ENCODE measurements at places on chromosomes 4 and X.

DNA sequence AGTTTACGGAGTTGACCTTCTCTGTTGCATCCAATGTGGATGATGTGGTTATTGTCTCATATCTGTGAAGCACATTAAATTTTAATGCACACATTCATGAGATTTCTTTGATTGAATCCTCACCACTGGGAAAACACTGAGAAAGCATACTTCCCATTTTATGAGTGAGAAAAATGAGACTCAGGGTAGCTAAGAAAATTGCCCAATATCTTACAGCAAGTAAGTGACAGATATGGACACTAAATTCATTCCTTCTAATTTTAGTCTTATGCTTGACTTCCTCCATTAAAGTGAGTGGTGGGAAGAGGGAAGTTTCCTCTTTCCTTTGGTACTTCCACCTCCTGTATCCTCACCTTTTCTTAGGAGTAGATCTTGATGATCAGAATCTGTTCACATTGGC lies 504.8 kb upstream of the BOD1L1 start:
- no peak for DNase-seq

- peak; percentile 25 for DNase-seq
Observed at GRCh38 chrX:120452131-120452530, 17.0 kb downstream of the LAMP2 start.

GRCh38 chr4:15774020-15774420 lies 4.1 kb upstream of the CD38 start:
- peak; percentile 13 for DNase-seq

DNA sequence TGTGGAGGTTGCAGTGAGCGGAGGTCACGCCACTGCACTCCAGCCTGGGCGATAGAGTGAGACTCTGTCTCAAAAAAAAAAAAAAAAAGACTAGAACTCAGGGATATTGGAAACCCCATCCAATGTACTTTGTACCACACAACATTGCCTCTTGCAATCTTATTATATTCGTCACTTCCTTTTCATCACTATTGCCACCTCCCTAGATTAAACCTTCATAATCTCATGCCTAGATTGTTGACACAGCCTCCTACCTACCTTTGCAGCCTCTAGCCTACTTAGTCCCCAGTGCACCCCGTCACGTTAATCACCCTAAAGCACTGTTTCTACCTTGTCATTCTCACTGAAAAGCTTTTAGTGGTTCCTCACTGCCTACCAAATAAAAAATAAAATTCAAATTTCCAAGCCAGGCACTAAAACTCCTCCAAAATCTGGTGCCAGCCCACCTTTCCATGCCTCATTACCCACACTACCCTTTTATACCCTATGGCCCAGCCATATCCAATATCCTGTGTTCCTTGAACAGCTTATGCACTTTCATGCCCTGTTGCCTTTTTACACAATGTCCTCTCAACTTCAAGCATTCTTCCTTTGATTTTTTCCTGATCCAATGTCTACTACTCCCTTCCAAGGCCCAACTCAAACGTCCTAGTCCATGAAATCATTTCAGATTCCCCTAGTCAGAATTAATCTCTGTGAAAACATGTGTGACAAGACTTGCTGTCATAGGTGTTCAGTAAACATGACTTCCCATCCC lies 23.6 kb upstream of the GJB1 start:
- DNase-seq, result no peak

GRCh38 chr4:87819281-87819919 lies 13.4 kb upstream of the MEPE start:
- DNase-seq, result peak; percentile 91

GRCh38 chrX:38975368-38975942 lies 174.2 kb downstream of the MID1IP1 start:
- DNase-seq, result no peak

DNA sequence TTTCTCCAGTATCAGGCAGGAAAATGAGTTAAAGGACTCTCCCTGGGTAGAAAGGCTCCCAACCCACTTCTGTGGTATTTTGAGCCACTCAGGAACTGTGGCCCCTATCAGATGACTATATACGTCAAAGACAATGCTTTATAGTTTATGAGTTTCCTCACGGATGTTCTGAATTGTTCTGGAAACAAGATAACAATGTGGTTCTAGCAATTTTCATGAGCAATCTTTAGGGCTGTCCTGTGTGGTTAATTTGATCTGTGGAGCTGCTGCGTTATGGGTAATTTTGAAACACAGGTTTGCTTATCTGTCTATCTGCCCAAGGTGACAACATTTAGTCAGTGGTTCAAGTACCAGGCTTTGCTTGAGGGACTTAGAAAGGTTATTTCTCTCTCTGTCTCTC lies 46.7 kb upstream of the IL2 start:
- DNase-seq, result no peak

DNA sequence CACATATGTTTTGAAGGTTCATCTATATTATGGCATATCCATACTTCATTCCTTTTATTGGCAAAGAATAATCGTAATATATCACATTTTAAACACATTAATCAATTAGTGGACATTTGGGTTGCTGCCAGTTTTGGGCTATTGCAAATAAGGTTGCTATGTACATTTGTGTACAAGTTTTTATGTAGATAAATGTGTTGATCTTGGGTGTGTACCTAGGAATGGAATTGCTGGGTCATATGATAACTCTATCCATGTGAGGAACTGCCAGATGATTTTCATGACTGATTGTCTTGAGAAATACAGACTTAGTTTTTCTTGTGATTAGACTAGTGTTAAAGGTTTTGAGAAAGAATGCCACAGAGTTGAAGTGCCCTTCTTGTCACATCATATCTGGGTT lies 99.2 kb upstream of the RAB40AL start:
- DNase-seq, result no peak

DNA sequence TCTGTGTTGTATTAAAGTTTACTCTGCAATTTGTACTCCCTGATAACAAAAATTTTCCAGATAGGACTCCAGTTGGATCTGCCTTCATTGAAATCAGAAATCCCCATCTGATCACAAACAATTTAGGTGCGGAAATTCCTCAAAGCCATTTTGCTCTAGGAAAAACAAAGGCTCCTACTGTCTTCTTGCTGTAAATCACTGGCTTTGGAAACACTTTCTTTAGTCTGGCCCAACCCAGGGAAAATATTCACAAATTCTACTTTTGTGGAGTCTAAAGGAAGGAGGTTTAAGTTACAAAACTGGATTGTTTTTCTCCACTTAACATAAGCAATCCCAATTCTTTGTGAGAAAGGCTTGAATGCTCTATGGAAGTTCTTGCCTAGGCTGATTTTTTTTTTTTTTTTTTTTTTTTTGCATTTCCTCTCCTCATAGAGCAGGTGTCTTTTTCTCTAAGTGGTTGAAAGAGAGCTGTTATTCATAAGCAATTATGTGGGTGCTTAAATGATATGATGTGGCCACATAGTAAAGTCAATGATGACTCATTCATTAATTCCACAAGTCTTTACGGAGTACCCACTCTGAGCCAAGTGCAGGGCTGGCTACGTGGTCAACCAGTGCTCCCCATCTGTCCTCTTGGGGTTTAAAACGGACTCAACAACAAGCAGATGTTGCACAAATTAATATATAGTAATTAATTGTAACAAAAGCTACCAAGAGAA lies 261.4 kb downstream of the LDB2 start:
- peak; percentile 13 for DNase-seq

DNA sequence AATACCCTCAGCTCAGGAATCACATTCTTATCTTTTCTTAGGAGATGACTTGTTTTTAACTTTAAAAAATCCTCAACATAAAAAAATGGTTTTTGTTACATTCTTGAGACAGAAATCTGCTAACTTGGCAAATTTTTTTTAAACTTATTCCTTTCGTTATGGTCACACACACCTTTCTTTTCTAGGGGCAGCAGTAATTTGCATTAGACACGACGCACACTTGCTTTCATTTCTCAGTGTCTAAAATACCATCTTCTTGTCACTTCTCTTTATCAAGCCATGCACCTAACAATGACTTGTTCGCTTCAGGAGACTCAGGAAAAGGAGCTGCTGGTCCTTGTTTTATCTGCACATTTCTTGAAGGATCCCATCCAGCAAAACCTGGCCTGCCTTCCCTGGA lies 112.6 kb upstream of the TBL1X start:
- no peak for DNase-seq

GRCh38 chr4:94489098-94489497 lies 37.4 kb downstream of the PDLIM5 start:
- DNase-seq, result peak; percentile 30

DNA sequence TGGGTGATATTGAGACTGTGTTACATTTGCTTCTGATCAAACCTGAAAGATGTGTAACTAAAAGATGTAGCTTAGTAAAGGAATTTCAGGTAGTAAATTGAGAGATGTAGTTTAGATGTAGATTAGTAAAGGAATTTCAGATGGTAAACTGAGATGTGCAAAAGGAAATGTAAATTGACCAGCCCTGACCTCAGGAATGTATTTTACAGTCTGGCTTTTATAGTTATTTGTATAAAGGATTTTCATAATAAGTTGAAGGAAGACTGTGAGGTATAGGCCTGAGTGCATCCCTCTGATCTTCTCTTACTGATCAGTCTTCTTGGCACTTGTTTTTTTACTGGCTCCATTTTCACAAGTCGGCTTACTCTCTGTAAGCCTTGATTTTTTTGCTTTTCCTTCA lies 3.2 kb downstream of the KLHL2 start:
- DNase-seq, result no peak

GRCh38 chrX:117120700-117121099 lies 657.9 kb upstream of the CT83 start:
- no peak for DNase-seq

DNA sequence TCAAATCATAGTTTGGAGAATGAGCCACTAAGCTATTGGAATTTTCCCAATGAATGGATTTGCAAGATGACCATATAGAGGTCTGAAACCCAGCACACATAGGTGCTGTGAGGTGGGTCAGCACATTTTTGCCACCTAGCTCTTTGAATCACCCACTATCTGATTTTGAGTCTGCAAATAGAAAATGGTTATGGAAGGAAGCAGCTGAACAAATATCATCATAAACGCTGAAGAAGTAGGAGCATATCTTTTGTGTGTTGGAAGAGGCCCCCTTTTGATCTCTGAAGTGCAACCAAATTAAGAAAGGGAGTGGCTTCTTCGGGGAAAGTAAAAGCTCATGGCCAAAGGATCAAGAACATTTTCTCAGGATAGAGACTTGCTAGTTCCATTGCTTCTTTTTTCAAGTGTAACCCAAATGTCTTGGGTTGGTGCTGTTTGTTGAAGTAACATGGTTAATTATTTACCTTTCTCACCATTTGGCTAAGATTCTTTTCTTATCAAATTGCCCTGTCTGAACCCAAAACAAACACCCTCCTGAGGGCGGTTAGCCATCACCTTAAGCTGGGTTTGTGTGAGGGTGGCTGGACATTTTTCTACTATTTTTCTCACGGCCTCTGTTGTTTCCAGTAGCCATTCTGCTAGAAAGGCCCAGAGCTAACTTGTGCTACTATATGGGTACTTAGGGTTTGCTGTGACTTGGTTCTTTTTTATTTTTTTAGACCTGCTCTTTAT lies 18.4 kb upstream of the SORBS2 start:
- DNase-seq, result no peak

GRCh38 chr4:3073158-3074077 lies 920 bp downstream of the HTT-AS start:
- peak; percentile 3 for DNase-seq

DNA sequence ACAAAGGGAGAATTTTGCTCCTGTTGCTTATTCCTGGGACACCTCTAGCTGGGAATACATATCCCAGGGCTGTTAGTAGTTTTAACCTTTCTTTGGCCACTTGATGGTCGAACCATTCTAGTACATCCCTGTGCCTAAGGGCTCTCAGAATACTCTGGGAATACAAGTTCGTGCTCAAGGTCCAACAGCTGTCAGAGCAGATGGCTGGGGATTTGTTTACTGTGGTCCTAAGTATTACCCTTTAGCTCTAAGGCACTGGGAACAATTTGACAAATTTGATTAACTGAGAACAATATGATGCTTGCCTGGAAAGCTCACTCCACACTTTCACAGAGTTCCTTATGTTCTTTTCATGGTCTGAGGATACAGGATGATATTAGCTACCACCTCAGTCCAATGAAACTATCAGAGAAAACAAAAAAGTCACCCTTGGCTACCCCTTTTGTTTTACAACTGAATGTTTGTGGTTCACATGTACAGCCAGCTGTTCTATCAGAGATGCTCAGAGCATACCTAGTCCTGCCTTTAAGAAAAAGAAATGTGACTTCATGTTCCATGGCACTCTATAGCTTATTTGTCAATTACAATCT lies 47.4 kb upstream of the PHOX2B start:
- DNase-seq, result no peak

- DNase-seq, result no peak
Observed at GRCh38 chrX:36528661-36529060, 479.5 kb upstream of the FAM47C start.

DNA sequence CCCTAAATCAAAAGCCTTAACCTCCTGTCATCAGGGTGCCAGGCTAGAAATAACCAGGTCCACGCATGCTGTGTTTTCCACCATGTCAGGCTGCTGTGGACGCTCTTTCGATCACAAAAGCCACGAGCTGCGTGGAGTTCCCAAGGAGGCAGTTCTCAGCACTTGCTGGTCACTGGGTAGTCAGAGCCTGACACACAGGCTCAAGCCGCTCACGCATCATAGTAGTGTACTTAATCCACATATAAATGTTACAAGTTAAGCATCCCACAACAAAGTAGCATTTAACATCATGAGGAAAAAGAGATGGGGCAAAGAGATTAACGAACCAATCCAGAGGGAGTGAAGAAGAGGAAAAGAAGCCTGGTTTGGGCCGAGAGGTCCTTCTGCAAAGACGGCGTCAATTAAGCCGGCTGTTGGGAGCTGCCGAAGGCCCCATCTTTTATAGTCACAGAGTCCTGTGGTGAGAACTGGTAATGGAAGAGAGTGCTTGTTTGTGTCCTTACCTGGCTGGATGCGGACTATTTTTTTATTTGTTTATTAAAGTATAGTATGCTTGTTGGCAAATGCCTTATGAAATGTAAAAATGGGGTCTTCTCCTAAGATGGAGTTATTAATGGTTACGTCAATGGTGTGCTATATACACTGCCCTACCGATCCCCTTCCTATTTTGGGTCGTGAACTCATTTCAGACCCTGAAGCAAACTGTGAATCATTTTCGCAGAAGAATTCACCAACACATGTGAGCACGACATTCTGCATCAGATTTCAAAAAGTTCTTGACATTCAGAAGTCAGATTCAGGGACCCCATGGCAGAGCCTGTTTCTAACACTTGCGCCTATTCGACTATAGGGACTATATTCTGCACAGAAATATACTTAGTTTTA lies 675 bp downstream of the PRIMPOL start:
- DNase-seq, result peak; percentile 63

DNA sequence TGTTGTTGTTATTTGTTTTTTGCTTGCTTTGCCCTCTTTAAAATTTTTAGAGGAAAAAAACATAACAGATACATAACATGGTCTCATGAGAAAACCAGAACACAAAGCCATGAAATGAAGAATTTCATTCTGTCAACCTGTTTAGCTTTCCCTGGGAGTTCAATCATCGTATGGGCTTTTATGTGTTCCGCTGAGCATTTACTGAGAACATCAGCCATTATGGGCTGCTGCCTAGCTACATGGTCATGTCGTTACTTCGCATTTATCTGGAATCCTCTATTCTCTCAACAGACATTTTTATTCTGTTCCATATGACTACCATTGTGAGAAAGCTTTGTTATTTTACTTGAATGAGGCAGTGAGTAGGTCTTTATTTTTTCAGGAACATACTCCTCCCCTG lies 51.4 kb downstream of the NDST3 start:
- DNase-seq, result no peak
